Prostate gland (tissue), 2 donors: ENCODE measurements at places on chromosomes 11 and 22.

DNA sequence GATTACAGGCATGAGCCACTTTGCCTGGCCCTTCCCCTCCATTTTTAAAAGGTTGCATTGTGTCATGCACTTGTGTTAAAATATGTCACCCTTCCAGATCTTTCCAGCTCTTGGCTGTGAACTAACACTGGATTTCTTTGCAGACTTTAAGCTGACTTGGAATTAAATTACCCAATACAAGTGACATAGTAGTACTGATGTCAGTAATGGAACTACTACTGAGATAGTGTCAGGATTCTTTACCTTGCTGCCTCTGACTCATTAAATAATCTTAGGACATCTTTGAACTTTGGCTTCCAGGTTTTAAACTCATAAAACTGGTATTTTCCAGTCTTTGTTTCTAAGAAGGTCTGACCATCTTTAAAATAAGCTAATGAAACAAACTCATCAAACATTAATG is 51.8 kb upstream of the OR4B1 start:
- H3K4me3 ChIP-seq, result no peak overlapping the region
- H3K27me3 ChIP-seq, result no peaks in the 10 kb centered on the region
- DNase-seq, result no peak
- H3K27ac ChIP-seq, result no peak overlapping the region
- H3K4me1 ChIP-seq, result no peaks in the 10 kb centered on the region

DNA sequence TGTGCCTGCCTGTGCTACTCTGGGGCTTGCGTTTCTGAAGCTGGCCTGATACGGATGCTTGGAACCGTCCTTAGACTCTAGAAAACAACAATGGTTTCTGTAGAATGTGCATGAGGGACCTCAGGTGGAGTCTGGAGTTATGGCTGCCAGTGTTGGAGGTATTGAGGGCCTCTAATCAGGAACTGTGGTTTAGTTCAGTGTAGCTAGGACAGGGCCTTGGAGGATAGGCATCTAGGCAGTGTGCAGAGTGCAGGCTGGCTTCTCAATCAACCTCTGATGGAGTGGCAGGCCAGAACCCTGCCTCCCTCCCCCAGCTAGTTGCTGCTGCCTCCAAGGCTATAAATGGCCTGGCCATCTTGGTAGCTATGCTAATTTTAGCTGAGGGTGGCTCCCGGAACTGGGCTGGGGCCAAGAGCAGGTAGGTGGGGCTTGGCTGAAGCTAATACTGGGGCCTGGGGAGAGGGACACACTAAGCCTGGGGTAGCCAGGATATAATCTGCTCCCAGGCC is 4.0 kb downstream of the STIM1 start:
- H3K27ac ChIP-seq, result no peak overlapping the region
- no peaks in the 10 kb centered on the region for H3K36me3 ChIP-seq
- H3K27me3 ChIP-seq, result no peaks in the 10 kb centered on the region
- peaks cover 16% of the 10 kb centered on the region for H3K4me1 ChIP-seq
- H3K4me3 ChIP-seq, result no peak overlapping the region

- peak overlapping the region; percentile 90 for H3K4me3 ChIP-seq
- no peaks in the 10 kb centered on the region for H3K36me3 ChIP-seq
- H3K27me3 ChIP-seq, result no peaks in the 10 kb centered on the region
- H3K4me1 ChIP-seq, result no peaks in the 10 kb centered on the region
- peak overlapping the region; percentile 96 for H3K27ac ChIP-seq
These were observed 789 bp downstream of the SIK2 start for GRCh38 chr11:111602865-111603610.

DNA sequence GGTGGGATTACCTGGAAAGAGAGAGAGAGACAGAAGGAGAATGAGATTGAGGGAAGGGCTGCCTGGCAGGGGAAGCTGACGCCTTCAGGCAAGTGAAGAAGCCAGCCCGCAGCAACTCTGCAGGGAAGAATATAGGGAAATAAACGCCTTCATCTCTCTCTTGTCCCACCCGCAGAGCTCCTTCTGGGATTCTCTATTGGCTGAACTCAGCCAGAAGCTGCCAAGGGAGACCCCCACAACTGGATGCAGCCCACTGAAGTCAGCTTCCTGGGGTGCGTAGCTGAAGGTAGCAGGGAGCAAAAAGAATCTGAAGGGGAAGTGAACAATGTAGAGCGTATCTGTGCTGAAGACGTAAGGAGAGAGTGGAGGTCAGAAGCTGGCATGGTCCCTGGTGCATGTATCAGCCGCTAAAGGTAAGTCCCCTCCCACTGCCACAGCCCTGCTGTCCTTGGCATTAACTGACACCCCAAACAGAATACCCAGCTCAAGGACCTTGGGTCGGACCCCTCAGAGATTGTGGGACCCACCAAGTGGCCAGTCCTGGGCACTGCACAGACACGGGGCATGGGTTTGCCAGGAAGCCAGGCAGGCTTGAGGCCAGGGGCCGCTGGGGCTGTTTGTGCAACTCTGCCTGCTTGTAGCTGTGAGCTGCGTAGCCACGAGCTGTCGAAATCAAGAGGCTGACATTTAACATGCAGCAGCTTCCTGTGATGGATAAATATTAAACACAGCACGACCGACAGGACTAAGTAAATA is 469.9 kb downstream of the MN1 start:
- H3K36me3 ChIP-seq, result no peaks in the 10 kb centered on the region
- H3K4me1 ChIP-seq, result no peaks in the 10 kb centered on the region
- H3K27ac ChIP-seq, result no peak overlapping the region

DNA sequence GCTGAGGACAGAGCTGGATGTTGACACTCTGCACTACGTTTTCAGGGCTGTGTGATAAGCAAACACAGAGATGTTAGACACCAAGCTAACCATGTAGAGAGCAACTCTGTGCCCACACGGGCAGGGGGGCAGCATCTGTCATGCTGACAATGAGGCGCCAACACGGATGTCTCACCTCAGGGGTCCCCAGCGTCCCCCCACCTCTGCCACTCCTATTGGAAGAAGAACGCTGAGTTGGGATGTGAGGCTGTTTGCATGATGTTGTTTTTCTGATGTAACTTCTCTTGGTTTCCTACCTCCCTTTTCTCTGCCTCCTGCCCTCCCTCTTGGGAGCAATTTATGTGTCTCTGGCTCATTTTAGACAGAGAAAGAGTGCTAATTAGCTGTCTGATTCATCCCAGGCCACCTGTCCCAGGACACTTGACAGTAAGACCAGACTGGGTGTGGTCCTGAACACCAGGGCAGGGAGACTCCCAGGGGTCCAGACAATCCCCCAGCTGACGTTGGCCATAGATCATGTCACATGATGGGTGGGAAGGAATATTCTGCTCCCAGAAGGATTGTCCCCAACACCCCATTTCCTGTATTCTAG is 89.2 kb upstream of the NCAM1 start:
- no peak overlapping the region for H3K4me3 ChIP-seq
- no peak for DNase-seq
- H3K27me3 ChIP-seq, result no peaks in the 10 kb centered on the region
- H3K27ac ChIP-seq, result no peak overlapping the region
- no peaks in the 10 kb centered on the region for H3K4me1 ChIP-seq
- H3K36me3 ChIP-seq, result no peaks in the 10 kb centered on the region

DNA sequence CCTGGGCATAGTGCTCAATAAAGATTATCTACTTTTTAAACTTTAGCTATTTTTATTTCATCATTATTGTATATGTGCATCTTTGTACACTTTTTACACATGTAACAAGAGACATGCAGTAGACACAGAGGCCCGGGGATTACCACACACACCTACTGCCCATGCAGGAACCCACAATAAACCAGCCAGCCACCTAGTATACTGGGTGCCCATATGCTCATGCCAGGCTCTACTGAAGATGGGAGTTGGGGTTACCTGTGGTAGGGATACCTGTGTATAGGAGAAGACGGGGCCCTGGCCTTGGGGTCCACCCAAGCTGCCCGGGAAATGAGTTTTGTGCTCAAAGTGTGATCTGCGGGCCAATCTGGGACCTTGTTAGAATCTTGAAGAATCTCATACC is 31.2 kb upstream of the P2RY2 start:
- H3K4me1 ChIP-seq, result no peaks in the 10 kb centered on the region
- H3K27ac ChIP-seq, result no peak overlapping the region
- no peak for DNase-seq
- no peaks in the 10 kb centered on the region for H3K27me3 ChIP-seq

DNA sequence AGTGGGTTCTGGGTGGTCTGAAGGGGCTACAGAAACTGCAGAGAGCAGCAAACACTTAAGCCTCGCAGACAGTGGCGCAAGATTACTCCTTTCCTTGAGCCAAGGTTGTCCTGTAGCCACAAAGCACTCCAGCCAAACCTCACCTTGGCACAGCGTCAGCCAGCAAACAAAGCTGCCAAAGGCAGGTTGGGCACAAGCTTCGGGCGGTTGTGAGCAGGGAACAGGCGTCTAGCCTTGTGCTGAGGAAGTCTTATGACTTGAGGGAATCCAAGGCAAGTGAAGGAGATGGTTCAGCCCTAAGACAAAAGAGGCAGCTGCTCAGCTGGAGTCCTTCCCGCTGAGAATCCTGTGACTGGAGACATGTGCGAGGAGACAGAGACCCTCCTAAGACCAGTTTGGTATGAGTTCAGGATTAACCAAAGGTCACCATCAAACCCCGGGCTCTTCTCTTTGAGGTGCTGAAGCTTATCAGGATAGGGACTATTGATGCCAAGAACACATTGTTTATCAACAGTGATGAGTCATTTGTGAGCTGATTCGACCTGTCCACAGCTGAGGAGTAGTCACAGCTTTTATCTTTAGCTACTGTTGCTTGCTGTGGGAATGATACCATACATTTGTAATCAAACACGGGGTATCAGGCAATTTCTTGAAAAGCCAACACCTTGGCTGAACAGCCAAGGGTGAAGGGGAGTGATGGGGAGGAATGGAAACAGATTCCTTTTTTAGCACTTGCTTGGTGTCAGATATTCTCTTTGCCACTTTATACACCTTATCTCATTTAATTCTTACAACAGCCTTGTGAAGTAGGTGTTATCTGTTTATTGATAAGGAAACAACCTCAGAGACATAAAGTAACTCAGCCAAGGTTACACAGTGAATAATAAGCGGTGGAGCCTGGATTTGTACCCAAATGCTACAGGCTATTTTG is 4.6 kb downstream of the ADM start:
- H3K36me3 ChIP-seq, result no peaks in the 10 kb centered on the region
- no peaks in the 10 kb centered on the region for H3K4me1 ChIP-seq
- peak; percentile 92 for DNase-seq
- H3K4me3 ChIP-seq, result no peak overlapping the region
- peak overlapping the region; percentile 96 for H3K27ac ChIP-seq
- H3K27me3 ChIP-seq, result no peaks in the 10 kb centered on the region

DNA sequence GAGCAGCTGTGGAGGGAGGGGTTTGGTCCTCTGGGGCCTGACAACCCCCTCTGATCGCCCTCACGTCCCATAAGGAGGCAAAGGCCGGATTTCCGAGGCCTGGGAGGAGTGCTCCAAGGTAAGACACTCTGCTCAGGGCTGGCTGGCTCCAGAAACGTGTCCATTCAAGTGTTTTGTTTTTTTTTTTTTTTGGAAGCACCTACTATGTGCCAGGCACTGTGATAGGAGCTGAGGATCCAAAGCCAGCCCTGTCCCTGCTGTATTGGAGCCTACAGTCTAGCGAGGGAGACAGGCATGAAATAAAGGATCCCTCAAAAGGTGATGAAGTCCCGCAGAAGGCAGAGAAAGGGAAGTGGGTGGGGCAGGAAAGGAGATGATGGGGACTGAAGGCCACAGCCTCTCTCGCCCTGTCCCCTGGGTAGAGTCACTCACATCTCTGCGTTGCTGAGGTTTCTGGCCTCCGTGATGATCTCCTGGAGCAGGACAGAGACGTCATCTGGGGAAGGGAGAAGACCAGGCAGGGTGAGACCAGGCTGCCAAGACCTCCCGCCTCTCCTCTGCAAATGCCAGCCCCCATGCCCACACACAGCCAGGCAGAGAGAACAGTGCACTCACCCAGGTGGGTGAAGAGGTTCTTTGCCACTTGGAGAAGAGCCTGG is 89.2 kb downstream of the PDE2A start:
- H3K27me3 ChIP-seq, result peaks cover 4% of the 10 kb centered on the region
- H3K27ac ChIP-seq, result no peak overlapping the region
- no peaks in the 10 kb centered on the region for H3K36me3 ChIP-seq
- DNase-seq, result no peak
- no peak overlapping the region for H3K4me3 ChIP-seq

DNA sequence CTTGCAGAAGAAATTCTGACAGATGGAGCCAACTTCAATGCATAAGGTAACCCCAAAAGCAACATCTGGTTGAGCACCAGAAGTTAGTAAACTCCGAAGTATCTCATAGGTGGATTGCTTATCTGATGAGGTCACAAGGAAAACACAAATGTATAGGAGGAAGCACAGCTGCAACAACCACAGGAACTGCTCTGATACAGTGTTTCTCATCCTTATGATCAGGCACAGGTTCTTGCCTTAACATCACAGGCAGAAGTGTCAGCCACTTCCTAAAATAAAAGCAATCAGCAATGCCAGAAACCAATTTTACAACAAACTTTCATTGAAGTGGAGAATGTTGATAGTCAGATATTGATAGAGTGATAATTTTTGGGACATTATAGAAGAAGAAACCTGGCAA is 530.3 kb upstream of the FAT3 start:
- no peak overlapping the region for H3K4me3 ChIP-seq
- DNase-seq, result no peak
- no peaks in the 10 kb centered on the region for H3K4me1 ChIP-seq
- H3K27ac ChIP-seq, result no peak overlapping the region
- H3K27me3 ChIP-seq, result no peaks in the 10 kb centered on the region

DNA sequence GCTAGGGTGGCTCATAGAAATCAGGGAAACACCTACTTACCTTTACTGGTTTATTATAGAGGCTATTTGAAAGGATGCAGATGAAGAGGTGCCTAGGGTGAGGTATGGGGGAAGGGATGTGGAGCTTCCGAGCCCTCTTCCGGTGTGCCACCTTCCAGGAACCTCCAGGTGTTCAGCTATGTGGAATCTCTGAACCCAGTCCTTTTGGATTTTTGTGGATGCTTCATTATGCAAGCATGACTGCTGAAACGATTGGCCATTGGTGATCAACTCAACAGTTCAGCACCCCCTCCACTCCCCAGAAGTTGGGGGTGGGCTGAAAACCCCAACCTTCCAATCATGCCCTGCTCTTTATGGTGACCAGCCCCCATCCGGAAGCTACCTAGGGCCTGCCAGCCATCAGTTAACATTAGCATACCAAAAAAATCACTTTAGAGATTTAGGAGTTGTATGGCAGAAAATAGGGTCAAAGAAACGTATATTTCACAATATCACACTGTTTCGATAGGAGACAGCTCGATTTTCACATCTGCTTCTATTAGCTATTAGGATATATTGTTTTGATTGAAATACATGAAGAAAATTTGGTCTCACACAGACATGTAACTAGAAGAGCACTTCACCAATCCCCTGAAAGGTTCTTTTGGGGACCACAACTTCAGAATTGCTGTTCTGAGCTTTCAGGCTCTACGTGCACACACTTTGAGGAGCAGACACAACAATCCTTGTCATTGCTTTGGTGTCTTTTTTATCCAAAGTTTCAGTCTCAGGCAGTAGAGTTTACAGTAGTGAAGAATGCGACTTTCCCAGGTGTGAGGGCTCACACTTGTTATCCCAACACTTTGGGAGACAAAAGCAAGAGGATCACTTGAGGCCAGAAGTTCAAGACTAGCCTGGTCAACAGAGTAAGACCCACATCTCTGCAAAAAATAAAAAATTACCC is 3.3 kb upstream of the POLR2G start:
- no peak overlapping the region for H3K4me3 ChIP-seq
- no peaks in the 10 kb centered on the region for H3K27me3 ChIP-seq
- H3K27ac ChIP-seq, result no peak overlapping the region
